Aorta (tissue), 5 donors: ENCODE measurements at places on chromosomes 5 and 9. TPM values are rescaled to one million over a fixed set of nuclear protein-coding genes. Genes with fewer than 3 reads are reported as not detected.
A peak's percentile ranks its signal among the peaks of the same experiment; 100 is the strongest.

The PALM2AKAP2 gene
- 155 TPM for total RNA-seq

- DNase-seq, result no peak
- no peak overlapping the region for H3K4me3 ChIP-seq
- no peaks in the 10 kb centered on the region for H3K36me3 ChIP-seq
- H3K4me1 ChIP-seq, result no peaks in the 10 kb centered on the region
- H3K27ac ChIP-seq, result no peak overlapping the region
- no peaks in the 10 kb centered on the region for H3K27me3 ChIP-seq
Observed at GRCh38 chr5:17727098-17727497, 92.8 kb downstream of the TAF11L14 start.

The LMX1B gene
- total RNA-seq, result 0.32 TPM

DNA sequence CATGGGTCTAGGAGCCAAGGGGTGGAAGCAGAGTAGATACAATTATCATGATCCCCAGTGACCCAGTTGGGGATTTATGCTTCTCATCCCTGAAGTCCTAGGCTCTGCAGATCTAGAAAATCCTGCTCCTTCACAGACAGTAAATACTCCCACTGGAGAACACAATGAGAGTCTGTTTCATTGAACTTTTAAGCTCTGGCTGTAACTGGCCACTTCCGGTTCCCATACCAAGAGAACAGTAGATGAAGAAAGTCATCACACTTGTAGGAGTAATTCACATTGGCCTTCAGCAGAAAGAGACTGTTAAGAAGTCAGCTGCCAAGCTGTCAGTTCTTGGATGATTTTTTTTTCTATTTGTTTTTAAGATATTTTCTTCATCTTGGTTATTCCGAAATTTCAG lies 597.1 kb downstream of the ACTL7B start:
- no peak overlapping the region for H3K27ac ChIP-seq
- DNase-seq, result no peak
- no peaks in the 10 kb centered on the region for H3K27me3 ChIP-seq
- no peak overlapping the region for H3K4me3 ChIP-seq
- H3K4me1 ChIP-seq, result no peaks in the 10 kb centered on the region
- H3K36me3 ChIP-seq, result no peaks in the 10 kb centered on the region

The ABITRAM gene
- 11.1 TPM for total RNA-seq

GRCh38 chr5:141512911-141513626 lies 24.2 kb downstream of the PCDHGC5 start:
- H3K27ac ChIP-seq, result peak overlapping the region; percentile 81
- H3K4me1 ChIP-seq, result peaks cover 2% of the 10 kb centered on the region
- peak; percentile 85 for DNase-seq
- no peaks in the 10 kb centered on the region for H3K27me3 ChIP-seq
- H3K4me3 ChIP-seq, result peak overlapping the region; percentile 50
